NCI-H2029 (cell line): ENCODE measurements at places on chromosomes 11 and 22.

DNA sequence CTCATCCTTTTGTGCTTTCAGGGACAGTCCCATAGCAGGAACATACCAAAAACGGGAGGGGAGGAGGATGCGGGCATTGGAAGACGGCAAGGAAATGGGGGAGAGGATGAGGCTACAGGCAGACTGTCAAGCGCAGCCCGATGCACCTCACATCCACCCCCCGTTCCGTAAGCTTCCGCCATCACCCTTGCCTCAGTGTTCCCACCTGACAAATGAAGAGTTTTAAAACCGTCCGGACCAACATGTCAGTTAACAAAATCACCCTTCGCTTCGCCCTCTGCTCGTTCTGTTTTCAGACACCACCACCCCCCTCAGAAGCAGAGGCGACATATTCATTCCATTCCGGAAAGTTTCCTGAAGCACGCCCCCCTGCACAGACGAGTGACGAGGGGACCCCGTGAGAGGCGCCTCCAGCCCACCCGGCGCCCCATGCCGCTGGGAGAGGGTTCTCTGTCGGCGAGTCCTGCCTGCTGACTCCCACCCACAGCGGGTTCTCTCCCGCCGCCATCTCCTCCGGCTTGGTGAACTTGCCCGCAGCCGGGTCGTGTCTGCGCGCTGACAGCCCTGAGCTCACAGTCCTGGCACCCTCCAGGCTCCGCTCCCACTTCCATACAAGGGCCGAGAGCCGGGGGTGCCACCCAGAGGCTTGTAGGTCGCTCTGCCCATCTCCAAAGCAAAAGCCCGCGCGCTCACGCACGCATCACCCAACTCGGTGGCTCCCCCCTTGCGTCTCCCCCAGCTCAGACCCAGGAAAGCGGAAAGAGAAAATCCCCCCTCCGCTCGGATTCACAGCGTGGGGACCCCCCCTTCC, 1.5 kb downstream of the IGSF9B start:
- peak; percentile 23 for DNase-seq

DNA sequence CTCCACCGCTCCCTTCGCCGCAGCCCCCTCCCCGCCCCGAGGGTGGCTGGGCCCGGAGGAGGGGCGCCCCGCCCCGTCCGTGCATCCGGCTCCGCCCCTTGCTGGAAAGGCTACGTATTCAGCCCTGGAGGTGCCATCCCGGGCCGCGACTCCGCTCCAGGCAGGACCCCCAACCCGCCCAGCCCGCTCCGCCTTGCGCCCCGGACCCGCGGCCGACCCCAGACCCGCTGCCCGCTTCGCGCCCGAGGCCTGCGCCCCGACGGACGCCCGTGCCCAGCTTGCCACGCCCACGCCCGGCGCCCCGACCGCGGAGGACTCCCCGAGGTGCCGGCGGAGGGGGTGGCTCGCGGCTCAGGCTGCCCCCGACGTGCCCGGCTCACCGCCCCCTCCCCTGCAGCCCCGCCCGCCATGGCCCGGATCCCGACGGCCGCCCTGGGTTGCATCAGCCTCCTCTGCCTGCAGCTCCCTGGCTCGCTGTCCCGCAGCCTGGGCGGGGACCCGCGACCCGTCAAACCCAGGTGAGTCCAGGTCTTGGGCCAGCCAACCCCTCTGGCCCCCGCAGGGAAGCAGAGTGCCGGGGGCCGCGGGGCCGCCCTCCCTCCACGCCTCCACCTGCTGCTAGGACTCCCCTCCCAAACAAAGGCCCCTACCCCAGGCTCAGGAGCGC, at the start of gene ADM2:
Gene ADM2, plus strand, starts transcription at position 104 of the 667 bp plus-strand sequence. Its CDS starts 305 bp downstream, at position 409.
- DNase-seq, result no peak

- no peak for DNase-seq
Measured at GRCh38 chr11:61972672-61973475, 5.4 kb upstream of the FTH1 start.

- DNase-seq, result no peak
Measured at GRCh38 chr11:117953024-117953671, 23.9 kb upstream of the TMPRSS13 start.

GRCh38 chr11:14374922-14375830, 16.2 kb upstream of the RRAS2 start:
- DNase-seq, result no peak

DNA sequence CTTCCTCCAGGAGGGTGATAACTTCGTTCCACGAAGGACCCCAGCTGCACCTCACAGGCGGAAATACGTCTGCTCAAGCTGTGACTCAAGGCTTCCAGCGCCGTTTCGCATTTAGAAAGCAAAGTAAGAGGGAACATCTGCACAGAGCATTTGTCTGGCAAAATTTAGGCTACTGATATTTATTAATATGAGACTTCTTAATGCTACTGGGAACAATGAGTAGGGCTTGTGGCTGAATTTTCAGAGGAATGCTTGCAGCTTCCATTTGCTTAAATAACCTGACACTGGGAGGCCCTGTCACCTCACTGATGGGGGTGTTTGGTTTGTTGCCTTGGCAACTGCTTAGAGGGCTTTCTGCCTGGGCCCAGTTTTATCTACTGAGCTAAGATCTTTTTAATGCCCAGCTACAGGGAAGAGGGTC, 14.7 kb upstream of the ST14 start:
- DNase-seq, result peak; percentile 77

DNA sequence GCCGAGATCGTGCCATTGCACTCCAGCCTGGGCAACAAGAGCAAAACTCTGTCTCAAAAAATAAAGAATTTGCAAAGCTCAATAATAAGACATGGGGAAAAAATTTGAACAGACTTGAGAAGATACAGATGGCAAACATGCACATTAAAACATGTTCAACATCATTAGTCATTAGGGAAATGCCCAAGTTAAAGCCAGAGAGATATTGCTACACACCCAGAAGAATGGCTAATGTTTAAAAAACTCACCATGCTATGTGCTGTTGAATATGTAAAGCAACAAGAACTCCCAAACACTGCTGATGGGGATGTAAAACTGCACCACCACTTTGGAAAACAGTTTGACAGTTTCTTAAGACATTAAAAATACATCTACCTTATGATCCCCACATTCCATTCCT, 12.6 kb downstream of the LRRC75B start:
- DNase-seq, result no peak

DNA sequence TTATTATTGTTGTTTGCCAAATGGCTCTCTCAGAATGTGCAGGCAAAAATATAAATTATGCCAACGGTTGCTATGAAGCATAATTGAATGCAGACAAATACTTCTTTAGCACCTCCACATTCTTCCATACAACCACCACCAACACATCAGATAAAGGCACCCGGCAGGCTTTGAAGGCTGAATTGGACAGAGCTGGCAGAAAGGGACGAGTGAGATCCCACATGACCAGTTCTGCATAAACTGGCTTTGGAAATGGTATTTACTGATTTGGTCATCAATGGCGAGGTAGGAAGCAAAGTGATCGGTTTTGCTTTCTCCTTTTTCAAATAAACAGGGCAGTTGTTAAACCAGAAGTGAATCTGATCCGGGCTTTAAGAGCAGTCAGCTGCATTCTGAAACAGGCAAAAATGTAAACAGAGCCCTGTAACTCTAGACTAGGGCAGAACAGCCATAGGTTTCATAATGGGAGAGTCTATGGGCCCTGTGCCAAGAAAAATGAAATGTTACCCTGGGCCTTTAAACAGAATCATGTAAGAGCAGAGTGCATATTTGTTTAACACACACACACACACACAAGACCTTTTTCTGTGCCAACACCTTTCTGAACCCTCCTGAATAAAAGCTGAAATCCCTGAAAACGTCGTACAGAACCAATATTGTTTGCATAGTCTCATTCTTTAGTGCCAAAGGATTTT, 97.7 kb downstream of the MPPED2 start:
- DNase-seq, result peak; percentile 90

DNA sequence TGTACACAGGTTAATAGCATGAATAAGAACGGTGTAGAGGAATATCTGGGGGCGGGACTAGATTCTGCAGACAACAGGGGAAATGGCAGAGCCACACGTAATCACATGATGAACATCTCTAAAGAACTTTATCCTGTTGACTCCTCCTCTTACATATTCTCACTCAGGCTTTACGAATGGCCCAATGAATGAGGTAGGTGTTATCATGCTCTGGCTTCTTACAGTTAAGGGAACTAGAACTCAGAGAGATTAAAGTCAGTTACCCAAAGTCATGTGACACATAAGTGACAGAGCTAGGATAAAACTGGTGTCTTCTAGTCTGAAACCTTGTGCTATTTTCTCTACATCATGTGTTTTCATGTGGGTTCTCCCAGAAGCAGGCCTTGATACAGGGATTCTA, 49.0 kb upstream of the BMAL1 start:
- DNase-seq, result no peak

DNA sequence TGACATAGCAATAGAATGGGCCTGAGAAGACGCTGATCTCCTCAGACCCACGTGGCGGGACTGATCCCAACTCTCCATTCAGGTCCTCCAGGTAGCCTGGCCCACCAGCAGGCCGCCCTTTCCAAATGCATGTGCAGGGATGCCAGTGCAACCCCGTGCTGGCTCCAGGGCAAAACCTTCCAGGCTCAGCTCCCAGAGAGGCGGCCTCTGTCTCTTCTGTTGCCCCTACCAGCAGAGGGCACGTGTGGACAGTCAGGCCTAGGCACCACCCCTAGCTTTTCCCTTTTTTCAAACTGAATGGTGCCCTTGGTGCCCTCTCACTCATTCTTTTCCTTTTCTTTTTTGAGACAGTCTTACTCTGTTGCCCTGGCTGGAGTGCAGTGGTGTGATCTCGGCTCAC, 121.7 kb downstream of the OSBP2 start:
- no peak for DNase-seq

DNA sequence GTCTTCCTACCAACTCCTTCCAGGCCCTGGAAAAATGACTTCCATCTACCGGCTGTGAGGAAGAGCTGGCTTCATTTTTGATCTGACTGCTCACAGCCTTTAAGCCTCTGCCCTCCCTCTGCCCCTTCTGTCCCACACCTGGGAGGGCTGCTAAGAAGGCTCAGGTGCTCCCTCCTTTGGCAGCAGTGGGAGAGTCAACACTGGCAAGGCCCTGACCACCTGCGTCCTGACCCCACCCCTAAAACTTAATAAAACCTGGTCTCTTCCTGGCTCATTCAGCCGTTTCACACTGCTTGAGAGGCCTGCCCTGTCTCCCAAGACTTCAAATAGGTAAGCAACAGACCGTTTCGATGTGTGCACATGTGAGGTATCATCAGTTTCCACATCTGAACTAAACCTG, 52.1 kb upstream of the NFRKB start:
- no peak for DNase-seq

GRCh38 chr11:92224407-92225124, at the start of gene FAT3:
FAT3 (plus strand) TSS chr11:92224818; CDS start chr11:92352113, 127,295 bp downstream.
- no peak for DNase-seq

DNA sequence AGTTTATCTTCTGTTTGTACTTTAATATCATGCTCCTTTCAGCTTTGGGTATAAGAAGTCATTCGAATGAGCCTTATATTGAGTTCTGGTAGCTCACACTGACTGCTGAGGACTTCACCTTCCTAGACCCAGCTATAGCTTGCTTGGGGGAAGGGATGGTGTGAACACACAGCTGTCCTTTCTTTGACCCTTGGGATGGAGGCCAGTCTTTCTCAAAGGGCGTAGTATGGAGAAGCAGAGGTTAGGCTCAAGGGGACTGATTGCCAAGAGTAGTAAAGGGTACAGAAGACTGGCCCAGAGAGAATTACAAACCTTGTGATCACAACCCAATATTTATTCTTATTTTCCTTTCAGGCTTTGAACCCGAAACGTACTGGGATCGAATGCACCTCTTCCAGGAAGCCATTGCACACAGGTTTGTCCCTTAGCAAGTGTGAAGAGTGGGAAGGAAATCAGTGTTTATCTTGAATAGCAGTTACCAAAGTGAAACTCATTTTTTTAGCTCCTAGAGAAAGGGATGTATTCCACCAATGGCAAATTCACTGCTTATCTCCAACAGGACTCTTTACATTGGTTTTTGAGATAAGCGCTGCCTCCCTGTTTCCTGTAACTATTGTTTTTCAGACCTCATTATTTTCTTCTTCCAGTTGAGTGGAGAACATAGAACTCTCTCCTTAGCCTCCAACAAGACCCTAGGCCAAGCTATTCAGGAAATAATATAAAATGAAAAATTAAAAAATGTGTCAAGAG, 42.8 kb upstream of the YWHAH start:
- no peak for DNase-seq

- DNase-seq, result peak; percentile 49
Measured at GRCh38 chr11:73184953-73185671, 33.0 kb upstream of the P2RY2 start.

DNA sequence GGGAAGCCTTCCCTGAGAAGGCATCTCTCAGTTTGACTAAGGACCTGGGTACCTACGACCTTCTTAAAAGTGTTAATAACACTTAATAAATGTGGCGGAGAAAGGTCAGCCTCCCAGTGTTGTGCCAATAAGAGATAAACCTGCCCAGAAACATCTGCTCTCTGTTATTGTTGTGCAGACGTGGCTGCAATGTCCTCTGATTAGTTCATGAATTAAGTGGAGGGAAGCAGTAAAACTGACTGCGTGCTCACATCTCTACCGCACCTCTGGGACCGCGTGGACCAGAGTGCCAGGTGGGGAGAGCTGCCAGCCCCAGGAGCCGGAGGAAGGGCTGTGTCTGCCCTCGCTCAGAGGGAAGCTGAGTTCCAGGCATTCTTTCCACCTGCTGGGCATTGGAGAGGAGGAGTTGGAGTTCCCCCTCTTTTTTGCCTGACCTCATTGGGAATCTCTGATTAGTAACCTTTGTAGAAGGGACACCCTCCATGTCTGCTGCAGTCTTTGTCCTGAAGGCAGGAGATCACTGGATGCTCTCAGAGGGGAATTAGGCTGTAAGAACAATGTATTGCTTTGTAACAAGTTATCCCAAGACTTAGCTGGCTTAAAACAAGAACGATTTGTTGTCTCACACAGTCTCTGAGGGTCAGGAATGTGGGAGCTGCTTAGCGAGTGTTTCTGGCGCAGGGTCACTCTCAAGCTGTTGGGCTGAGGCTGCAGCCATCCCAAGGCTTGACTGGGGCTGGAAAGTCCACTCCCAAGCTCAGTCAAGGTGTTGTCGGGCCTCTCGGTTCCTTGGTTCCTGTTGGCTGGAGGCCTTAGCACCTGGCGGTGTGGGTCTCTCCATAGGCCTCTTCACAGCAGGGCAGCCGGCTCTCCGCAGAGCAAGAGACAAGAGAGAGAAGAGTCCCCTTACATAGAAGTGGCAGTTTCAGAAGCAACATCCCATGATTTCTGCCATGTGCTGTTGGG, 247.6 kb upstream of the TBCEL start:
- DNase-seq, result no peak

- peak; percentile 20 for DNase-seq
Measured at GRCh38 chr11:72430741-72431570, 3.4 kb downstream of the CLPB start.

GRCh38 chr11:1163911-1164735, 6.4 kb downstream of the MUC5AC start:
- DNase-seq, result no peak

- DNase-seq, result no peak
Measured at GRCh38 chr11:79045800-79046304, 395.0 kb downstream of the TENM4 start.

- DNase-seq, result no peak
Measured at GRCh38 chr22:24129263-24129651, 52.0 kb upstream of the SUSD2 start.

DNA sequence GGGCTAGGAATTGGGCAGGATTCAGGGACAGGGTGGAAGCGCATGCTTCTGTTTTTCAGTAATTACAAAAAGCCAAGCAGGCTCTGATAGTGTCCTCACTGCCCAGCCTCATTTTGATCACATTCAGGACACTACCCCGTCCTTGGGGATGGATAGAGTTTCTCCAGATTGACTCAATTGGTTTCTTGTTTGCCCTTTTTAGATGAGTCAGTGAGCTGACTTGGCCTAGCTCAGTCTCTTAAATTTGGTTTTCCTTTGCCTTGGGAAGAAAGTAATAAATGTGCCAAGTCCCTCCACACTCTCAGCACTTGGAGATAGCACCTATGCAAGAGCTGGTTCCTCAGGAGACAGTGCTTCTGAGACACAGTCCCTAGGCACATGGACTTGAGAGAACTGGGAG, 25.5 kb downstream of the DKK3 start:
- no peak for DNase-seq
